Mesothelial cell of epicardium (in vitro differentiated cells): ENCODE measurements at places on chromosomes 16 and 17. TPM values are rescaled to one million over a fixed set of nuclear protein-coding genes. Genes with fewer than 3 reads are reported as not detected.

Gene MAPT
- total RNA-seq, result 2.5 to 3.1 TPM (median 2.8 TPM) in 3 replicates

Gene ACSM2B
- not detected in 3 replicates for total RNA-seq

Gene P4HB
- 405 to 433 TPM (median 421 TPM) in 3 replicates for total RNA-seq

Gene KRTAP2-3
- 0.45 to 0.91 TPM (median 0.69 TPM) in 3 replicates for total RNA-seq

Gene MMP28
- total RNA-seq, result 0.34 to 0.86 TPM in 2 of 3 replicates, not detected in the other

Gene YBX2
- 1.9 to 3.3 TPM (median 2.2 TPM) in 3 replicates for total RNA-seq

Gene KRT31
- not detected in 3 replicates for total RNA-seq

- no peak for DNase-seq
Observed at GRCh38 chr16:81521141-81521626, 76.6 kb downstream of the CMIP start.

- DNase-seq, result no peak
Observed at GRCh38 chr16:72173997-72174396, 2.0 kb upstream of the PMFBP1 start.

DNA sequence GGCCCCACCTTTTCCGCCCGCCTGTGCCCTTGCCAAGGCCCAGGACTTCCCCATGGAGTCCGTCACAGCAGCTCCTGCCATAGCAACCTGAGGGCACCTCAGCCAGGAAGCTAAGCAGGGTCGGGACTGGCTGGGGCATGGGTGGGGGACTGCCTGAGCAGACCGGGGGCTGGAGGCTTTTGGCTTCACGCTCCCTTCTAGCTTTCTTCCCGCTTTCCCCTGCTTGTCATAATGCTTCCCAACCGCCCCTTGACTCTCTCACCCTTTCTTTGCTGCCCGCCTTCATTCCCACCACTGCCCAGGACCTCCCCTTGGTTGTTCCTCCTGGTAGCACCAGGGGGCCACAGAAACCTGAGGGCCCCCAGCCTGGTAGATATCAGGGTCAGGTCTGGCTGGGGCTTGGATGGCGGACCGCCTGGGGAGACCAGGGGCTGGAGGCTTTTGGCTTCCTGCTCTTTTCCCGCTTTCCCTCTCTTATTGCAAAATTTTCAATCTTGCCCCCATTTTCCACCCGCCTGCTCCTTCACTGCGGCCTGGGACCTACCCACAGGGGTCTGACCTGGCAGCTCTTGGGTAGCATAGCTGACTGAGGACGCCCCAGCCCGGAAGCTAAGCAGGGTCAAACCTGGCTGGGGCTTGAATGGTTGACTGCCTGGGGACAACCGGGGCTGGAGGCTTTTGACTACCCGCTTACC is 2287.7 kb downstream of the TP53TG3F start:
- DNase-seq, result no peak

- DNase-seq, result no peak
Observed at GRCh38 chr17:12637015-12637414, 28.7 kb upstream of the MYOCD start.

- DNase-seq, result no peak
Observed at GRCh38 chr17:78132084-78132676, 1.6 kb downstream of the TMC8 start.

GRCh38 chr16:48614759-48615158 is 4.8 kb upstream of the N4BP1 start:
- no peak for DNase-seq

- no peak for DNase-seq
Observed at GRCh38 chr17:68319410-68320162, 28.3 kb downstream of the ARSG start.

DNA sequence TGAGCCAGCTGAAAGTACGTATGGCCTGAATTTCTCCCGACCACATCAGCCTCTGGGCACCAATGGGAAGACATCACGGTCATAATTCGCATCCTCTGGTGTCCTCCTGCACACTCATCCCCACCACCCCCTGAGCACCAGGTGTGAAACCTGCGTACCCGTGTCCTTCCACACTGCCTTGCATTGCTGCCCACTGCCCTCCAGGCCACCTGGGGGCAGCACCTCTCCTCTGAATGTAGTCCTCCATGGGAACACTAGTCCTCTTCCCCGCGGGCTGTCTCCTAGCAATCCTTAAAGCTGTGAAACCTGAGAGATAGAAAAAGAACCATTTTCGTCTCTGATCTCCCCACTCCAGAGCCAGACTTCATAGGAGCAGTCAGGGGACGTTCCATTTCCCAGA is 125.5 kb downstream of the ZNF18 start:
- no peak for DNase-seq

DNA sequence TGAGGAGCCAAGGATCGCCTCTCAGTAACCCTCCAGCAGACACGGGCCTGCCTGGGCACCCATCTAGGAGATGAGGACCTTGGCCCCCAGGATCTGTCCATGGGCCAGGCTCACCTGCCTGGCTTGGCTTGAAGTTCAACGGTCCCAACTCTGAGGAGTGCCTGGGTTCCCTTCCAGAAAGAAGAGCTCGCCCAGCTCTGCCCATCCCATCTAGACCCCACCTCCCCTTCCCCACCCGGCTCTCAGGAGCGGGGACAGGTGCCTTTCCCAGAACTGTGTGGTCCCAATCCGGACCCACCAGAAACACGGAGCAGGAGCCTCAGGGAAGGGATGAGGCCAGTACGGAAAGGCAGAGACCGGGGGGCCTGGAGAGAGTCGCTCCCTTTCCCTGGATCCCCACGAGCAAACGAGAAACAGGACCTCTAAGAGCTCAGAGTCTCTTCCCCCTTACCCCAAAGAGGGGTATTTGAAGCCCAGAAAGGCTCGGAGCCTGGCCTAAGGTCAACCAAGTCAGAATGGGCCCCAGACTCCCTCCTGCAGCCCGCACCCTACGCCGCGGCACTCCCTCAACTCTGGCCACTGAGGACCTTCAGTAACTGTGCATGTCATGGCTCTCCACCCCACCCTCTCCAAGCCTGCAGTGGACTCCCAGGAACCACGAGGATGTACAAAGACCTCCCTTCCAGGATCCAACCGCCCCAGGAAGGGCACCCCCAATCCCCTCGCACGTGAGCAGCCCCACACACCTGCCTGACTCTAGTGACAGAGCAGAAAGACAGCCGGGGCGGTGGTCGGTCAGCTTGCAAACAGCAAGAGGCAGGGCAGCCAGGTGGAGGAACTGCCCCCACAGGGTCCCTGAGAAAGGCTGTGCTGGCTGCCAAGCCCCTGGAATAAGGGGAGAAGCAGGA is 5.4 kb downstream of the CLUH start:
- no peak for DNase-seq

DNA sequence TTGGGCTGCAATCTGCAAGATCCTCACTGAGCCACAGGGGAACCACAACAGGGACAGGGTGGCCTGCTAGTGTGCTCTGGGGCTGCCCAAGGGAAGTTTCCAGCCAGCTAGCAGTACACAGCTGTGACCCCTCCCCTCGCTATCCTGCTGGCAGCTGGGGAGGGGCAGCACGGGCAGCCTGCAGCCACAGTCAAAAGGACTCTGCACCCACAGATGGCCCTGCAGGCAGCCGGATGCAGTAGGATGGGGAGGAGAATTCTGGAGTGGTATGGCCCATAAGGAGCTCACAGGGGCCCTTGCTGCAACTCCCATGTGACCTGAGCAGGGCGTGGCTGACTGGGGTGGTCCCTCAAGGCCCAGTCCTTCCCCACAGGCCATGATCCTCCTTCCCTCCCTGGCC is 74.3 kb downstream of the PLD6 start:
- no peak for DNase-seq

DNA sequence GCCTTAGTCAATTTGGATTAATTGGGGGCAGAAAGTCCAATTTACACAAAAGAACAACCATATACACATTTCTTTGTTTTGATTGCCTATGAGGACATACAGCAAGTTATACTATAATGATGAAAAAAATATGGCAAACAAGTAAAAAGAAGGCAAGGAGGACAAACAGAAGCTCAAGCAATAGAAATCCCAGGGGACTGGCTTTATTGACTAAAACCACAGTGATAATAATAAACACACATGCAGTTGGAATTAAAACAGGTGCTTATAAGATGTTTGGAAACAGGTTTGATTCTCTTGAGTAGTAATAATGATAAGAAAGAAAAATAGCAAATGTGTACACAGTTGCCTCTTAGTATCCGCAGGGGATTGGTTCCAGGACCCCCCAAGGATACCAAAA is 176.4 kb downstream of the SHISA9 start:
- DNase-seq, result no peak

GRCh38 chr17:1137465-1137894 is 42.3 kb downstream of the ABR start:
- DNase-seq, result no peak

- no peak for DNase-seq
Observed at GRCh38 chr16:2148714-2149629, 547 bp downstream of the RAB26 start.

DNA sequence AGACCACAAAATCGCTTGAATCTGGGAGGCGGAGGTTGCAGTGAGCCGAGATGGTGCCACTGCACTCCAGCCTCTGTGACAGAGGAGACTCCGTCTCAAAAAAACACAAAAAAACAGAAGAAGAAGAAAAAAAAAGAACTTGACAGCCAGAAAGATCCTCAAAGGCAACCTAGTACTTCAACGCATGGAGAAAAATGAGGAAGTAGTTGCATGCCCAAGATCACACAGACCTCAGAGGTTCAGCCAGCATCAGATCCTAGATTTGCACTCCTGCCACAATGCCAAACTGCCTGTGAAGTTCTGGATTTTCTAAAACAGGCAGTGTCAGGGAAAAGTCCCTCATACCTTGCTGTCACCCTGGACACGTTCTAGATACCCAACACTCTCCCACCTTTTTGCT is 1.5 kb downstream of the ATPAF2 start:
- DNase-seq, result no peak

DNA sequence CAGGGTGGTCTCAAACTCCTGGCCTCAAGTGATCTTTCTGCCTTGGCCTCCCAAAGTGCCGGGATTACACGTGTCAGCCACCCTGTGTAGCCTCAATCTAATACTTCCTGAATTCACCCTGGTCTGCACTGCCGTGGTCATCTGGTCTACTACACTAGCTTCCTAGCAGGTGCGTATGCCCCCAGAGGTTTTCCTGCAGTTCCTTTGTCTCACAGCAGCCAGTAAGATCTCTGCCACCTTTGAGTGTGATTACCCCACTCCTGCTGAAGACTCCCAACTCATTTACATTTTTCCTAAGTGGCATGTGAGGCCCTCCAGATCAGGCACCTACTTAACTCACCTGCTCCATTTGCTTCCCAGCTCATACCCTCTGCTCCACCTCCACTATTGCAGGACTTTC is 5.1 kb upstream of the DDX19A start:
- DNase-seq, result no peak

DNA sequence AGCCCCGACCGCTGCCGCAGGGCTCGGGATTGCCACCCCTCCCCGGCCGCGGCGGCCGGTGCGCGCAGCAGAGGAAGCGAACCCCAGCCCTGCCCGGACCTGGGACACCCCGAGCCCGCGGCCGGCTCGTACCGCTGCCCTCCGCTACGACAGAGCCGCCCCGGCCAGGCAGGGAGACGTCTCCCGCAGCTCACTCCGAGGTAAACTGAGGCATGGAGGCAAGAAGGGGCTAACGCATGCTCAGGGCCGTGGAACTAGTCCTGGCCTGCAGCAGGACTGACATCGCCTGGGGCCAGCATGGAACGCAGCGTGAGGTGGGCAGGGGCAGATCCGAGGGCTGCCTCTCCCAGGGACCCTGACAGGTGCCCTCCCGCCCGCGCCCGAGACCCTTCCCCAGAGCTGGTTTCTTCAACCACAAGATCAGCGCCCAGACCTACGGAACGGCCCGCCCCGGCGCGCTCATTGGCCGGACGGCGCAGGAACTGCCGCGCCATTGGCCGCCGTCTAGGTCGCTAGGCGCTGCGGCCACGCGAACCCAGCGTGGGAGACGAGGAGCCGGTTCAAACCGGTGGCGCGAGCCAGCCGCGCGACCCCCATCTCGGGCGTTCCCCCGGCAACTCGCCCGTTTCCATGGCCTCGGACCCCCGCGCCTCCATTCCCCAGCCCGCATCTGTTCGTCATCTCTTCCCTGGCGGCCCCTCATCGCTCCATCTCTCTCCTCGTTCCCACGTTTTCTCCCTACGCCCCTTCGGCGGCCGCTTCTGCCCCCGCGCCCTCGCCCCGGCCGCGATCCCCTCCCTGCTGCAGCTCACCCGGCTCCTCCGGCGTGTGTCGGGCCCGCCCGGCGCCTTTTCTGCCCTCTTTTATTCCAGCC is at the start of gene SLC43A2:
TSS of gene SLC43A2 (minus strand) at position 853 of the 874 bp plus-strand sequence. CDS start 960 bp downstream, outside the sequence.
- peak; percentile 63 for DNase-seq

- no peak for DNase-seq
Observed at GRCh38 chr16:64391063-64391600, 730.7 kb downstream of the CDH11 start.

DNA sequence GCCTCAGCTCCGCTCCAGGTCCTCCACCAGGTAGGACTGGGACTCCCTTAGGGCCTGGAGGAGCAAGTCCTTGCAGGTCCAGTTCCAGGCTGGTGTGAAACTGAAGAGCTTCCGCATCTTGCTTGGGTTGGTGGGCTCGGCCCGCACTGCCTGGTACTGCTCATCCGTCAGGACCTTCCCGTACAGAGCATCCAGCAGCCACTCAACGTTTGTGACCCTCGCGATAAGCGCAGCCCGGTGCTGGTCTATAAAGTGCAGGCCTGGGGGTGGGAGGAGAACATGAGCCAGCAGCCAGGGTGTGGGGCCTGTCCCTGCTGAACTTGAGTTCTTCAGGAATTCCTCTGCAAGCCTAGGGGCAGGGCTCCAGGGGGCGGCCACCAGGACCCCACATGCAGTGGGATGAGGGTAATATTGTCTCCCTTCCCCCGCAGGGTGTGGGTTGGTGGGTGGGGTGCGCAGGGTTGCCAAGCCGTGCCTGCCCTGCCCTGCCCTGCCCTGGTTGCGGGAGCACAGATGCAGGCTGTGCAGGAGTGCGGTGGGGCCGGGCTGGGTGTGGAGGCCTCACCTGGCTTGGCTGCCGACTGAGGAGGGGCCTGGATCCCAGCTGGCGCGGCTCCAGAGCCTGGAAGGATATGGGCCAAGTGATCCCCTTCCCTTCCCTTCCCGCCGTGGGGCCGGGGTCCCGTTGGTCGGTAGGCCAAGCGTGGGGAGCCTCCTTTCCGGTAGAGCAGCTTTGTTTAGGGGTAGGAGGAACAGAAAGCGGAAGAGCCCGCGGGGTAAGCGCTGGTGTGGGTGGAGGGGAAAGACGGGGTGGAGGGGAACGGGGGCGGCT is 762 bp downstream of the PYCARD start:
- peak; percentile 54 for DNase-seq

- DNase-seq, result no peak
Observed at GRCh38 chr17:61205931-61206330, 193.7 kb upstream of the TBX2 start.

DNA sequence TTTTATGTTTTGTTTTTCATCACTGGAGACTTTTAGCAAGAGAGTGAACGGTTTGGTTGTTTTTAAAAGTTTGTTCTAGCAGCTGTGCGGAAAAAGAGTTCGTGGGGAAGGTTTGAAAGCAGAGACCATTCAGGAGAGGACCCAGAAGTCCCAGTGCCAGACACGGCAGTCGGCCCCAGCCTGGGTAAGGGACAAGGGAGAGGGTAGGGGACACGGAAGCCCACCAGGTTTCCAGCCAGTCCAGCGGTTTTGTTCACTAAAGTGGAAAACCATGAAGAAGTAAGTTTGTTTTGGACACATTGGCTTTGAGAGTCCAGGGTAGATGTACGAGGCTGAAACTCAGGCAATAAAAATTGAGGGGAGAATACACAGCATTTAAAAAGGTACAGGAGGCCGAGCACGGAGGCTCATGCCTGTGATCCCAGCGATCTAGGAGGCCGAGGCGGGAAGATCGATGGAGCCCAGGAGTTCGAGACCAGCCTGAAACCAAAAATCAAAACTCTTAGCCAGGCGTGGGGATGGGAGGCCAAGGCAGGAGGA is 56.8 kb upstream of the RPH3AL start:
- no peak for DNase-seq

- DNase-seq, result no peak
Observed at GRCh38 chr17:2710803-2711607, 559 bp downstream of the CLUH start.
